SK-N-SH (cell line): ENCODE measurements at places on chromosomes 3 and 15.

DNA sequence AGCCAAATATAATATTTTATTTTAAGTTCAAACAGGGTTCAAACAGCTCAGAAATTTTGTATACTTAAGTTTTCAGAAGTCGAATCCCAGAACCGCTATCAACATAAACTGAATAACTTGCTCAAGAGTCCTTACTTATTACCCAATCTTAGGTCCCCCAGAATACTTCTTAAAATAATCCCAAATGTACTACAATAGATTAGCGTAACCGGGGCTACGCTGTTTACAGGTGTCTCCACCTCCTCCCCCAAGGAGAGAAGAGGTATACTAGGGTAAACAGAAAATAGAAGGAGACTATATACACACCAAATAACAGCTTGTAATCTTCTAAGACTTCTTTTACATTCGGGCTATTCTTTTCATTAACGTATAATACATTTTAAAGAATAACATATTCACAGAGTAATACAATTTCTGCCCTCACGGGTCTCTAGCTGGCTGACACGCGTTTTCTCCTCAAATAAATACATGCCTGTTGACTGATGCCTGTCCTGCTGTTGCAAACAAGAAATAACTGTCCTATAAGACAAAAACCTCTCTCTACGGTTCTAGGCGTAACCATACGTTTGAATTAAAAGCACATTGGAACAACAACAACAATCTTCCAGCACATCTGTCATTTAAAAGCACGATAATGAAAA lies 1.3 kb downstream of the DENND4A start:
- peak overlapping the region; percentile 79 for H3K4me3 ChIP-seq
- H3K27me3 ChIP-seq: no peaks in the 10 kb centered on the region
- DNase-seq: peak; percentile 35
- no peaks in the 10 kb centered on the region for H3K36me3 ChIP-seq
- H3K4me1 ChIP-seq: peaks cover 3% of the 10 kb centered on the region; the same call in 1 of the 2 replicates

- no peak overlapping the region for H3K27ac ChIP-seq
- DNase-seq: no peak
- H3K27me3 ChIP-seq: no peaks in the 10 kb centered on the region
Observed at GRCh38 chr3:122660297-122660974, 20.2 kb upstream of the PARP14 start.

DNA sequence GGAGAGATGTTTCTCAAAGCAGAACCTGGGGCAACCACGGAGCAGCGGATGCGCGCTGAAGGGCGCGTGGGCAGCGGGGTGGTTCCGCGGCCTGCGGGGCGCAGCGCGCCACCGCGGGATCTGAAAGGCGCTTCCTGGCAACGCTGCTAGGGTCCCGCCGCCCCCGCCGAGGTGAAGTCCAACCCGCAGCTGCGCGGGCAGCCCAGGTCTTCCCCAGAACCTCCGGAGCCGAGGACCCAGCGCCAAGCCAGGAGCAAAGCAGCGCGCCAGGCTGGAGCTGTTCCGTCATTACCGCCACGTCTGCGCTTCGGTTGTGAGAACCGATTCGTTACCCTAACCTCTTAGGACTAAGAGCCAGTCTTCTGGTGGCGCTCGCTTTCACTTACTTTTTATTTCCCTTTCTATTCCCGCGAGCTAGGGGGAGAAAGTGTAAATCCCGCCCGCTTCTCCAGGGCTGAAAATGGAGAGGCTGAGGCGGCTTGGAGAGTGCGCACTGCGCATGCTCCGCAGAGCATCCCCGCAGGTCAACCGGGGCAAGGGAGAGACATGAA lies 3.2 kb upstream of the GABRG3 start:
- peak overlapping the region; percentile 44 for H3K4me3 ChIP-seq
- no peaks in the 10 kb centered on the region for H3K27me3 ChIP-seq
- DNase-seq: peak; percentile 90
- H3K36me3 ChIP-seq: no peaks in the 10 kb centered on the region
- H3K4me1 ChIP-seq: no peaks in the 10 kb centered on the region; the same call in 1 of the 2 replicates

- no peaks in the 10 kb centered on the region for H3K27me3 ChIP-seq
- H3K4me3 ChIP-seq: no peak overlapping the region
- no peak for DNase-seq
- H3K27ac ChIP-seq: peak overlapping the region; percentile 28
Observed at GRCh38 chr15:78855746-78856145, 16.9 kb upstream of the MORF4L1 start.

DNA sequence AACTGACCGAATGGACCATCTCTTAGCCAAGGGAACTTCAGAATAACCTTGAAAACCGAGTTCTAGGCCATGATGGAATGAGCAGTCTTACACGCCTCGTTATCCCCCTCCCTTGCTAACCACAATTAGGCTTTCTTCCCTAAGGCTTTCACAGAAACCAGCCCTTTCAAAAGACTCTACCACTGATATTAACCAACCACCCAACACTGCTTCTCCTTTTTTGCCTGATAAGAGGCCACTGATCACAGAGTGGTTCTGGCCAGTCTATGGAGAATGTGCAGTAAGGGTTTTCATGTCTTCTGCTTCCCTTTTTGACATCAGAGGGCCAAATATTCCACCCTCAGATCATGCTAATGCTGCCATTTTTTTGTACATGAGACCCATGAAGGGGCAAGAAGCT lies 59.3 kb downstream of the MCF2L2 start:
- no peak overlapping the region for H3K4me3 ChIP-seq
- H3K27me3 ChIP-seq: no peaks in the 10 kb centered on the region
- no peak for DNase-seq

GRCh38 chr3:12154151-12154550 lies 4.6 kb downstream of the TIMP4 start:
- H3K4me3 ChIP-seq: no peak overlapping the region
- no peak for DNase-seq
- no peak overlapping the region for H3K27ac ChIP-seq
- H3K36me3 ChIP-seq: no peaks in the 10 kb centered on the region
- no peaks in the 10 kb centered on the region for H3K4me1 ChIP-seq
- H3K27me3 ChIP-seq: no peaks in the 10 kb centered on the region; the same call in 1 of the 2 replicates

GRCh38 chr15:65738649-65739048 lies 53.4 kb downstream of the DENND4A start:
- H3K4me1 ChIP-seq: no peaks in the 10 kb centered on the region
- H3K27ac ChIP-seq: no peak overlapping the region
- no peaks in the 10 kb centered on the region for H3K36me3 ChIP-seq
- no peak overlapping the region for H3K4me3 ChIP-seq

DNA sequence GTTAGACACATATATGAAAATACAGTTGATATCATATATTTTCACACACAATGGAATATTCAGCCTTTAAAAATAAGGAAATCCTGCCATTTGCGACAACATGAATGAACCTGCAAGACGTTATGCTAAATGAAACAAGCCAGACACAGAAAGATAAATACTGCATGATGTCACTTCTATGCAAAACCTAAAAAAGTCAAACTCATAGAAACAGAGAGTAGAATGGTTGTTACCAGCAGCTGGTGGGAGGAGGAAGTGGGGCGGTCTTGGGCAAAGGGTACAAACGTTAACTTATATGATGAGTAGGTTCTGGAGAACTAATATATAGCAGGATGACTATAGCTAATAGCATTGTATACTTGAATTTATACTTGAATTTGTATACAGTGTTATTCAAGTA lies 213.2 kb upstream of the NR2F2 start:
- no peak overlapping the region for H3K27ac ChIP-seq
- H3K4me1 ChIP-seq: no peaks in the 10 kb centered on the region
- H3K36me3 ChIP-seq: no peaks in the 10 kb centered on the region
- H3K4me3 ChIP-seq: no peak overlapping the region
- no peaks in the 10 kb centered on the region for H3K27me3 ChIP-seq

DNA sequence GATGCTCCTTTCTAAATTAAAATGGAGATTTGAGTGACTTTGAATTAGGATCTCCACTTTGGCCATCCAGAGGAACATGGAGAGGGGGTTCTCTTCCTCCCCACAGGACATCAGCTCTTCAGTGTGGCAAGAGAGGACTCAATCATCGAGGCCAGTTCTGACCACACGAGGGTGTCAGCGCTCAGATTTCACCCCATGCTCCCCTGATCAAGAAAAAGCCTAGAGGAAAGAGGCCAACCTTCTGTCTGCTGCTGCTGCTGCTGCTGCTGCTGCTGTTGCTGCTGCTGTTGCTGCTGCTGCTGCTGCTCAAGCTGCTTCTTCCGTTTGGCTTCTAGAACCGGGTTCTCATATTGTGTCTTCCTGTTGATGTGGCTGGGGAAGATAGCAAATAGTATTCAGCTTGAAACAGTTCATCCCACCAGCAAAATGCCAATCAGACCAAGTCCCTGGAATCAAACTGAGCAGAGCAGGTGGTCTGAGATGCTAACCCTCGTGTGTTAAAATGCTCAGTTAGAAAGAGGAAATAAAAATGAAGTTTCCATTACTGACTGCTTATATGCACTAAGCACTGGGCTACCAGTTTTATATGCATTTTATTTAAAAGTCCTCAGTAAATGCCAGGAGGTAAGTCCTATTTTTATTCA lies 599.0 kb downstream of the MAGI1 start:
- no peak overlapping the region for H3K27ac ChIP-seq
- peaks cover 11% of the 10 kb centered on the region for H3K4me1 ChIP-seq
- H3K27me3 ChIP-seq: no peaks in the 10 kb centered on the region

DNA sequence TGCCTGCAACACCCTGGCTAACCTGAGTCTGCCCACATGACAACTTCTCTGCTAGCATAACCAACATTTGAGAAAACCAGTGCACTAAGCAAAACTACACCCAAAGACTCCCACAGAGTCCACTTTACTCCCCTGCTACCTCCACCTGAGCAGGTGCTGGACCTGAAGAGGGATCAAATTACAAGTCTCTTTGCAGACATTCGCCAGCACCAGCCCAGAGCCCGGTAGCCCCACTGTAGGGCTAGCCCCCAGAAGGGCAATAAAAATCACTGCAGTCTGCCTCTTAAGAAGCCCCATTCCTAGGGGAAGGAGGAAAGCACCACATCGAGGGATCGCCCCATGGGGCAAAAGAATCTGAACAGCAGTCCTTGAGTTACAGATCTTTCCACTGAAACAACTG lies 472.2 kb downstream of the GRM7 start:
- no peak overlapping the region for H3K27ac ChIP-seq
- DNase-seq: no peak
- H3K4me3 ChIP-seq: no peak overlapping the region
- no peaks in the 10 kb centered on the region for H3K36me3 ChIP-seq
- no peaks in the 10 kb centered on the region for H3K4me1 ChIP-seq

DNA sequence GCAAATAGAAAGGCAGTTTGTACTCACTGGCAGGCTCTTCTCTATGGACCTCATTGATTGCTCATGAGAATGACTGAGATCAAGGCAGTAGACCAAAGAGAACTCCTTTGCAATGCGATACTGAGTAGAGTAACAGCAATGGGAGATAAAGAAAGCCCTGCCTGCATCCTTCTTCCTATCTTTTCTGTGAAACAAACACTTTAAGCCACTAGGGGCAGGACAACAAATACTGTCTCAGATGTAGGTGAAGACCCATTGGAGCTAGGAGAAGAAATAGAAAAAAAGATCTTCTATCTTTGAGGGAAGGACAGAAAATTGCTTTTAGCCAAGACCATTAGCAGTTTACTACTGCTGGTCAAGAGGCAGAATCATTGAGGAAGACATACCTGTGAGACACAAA lies 117.6 kb upstream of the IGSF10 start:
- no peaks in the 10 kb centered on the region for H3K27me3 ChIP-seq
- H3K36me3 ChIP-seq: no peaks in the 10 kb centered on the region

GRCh38 chr3:171784387-171784786 lies 25.9 kb downstream of the PLD1 start:
- H3K27ac ChIP-seq: no peak overlapping the region
- H3K36me3 ChIP-seq: no peaks in the 10 kb centered on the region
- no peak overlapping the region for H3K4me3 ChIP-seq

DNA sequence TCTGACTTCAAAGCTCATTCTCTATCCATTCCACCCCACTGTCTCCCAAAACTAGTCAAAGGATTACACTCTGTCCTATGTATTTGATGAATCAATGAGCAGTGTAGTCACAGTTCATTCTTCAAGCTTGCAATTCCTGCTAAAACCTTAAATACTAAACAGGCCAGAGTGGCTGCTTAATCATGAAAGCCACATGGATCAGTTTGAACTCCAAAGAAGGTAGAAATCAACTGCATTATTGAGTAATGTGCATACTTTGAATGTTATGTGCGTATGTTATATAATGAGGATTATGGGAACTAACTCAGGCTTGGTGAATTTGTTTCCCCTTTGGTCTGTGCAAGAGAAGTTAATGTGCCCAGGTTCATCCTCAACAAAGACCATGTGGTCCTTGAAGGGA lies 45.4 kb downstream of the PRICKLE2 start:
- H3K36me3 ChIP-seq: no peaks in the 10 kb centered on the region
- H3K4me1 ChIP-seq: no peaks in the 10 kb centered on the region
- H3K4me3 ChIP-seq: no peak overlapping the region
- no peaks in the 10 kb centered on the region for H3K27me3 ChIP-seq
- DNase-seq: no peak

GRCh38 chr3:125477701-125478100 lies 42.3 kb downstream of the SNX4 start:
- peaks cover 66% of the 10 kb centered on the region for H3K36me3 ChIP-seq
- DNase-seq: no peak
- H3K27ac ChIP-seq: no peak overlapping the region
- H3K4me3 ChIP-seq: no peak overlapping the region
- H3K27me3 ChIP-seq: no peaks in the 10 kb centered on the region

- H3K36me3 ChIP-seq: peaks cover 18% of the 10 kb centered on the region
- DNase-seq: peak; percentile 71
- peak overlapping the region; percentile 89 for H3K27ac ChIP-seq
- H3K27me3 ChIP-seq: no peaks in the 10 kb centered on the region
- H3K4me3 ChIP-seq: peak overlapping the region; percentile 75
Observed at GRCh38 chr3:71581457-71582035, 2.0 kb downstream of the FOXP1 start.

DNA sequence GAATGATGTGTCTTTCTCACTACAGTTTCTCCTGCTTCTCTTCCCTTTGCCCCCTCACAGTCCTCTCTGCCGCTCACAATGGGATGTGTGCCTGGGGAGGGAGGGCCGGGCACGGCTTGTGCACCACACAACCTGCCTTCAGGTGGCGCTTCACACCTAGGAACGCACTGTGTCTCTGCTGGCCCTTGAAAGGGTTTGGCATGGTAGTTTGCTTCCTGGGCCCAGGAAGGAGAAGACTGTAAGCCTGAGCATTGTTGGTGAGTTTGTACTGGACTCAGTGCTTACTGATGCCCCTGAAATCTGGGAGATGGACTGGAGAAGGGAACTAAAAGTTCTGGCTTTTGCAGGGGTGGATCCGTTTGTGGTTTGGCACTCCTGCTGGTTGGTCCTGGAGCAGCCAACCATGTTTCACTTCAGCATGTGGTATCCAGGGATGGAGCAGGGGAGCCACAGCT lies 9.2 kb downstream of the ALPK3 start:
- DNase-seq: no peak
- no peaks in the 10 kb centered on the region for H3K27me3 ChIP-seq
- H3K4me3 ChIP-seq: no peak overlapping the region

- H3K4me3 ChIP-seq: peak overlapping the region; percentile 80
- no peaks in the 10 kb centered on the region for H3K4me1 ChIP-seq
- peak; percentile 59 for DNase-seq
- H3K36me3 ChIP-seq: peaks cover 3% of the 10 kb centered on the region
- no peaks in the 10 kb centered on the region for H3K27me3 ChIP-seq
Observed at GRCh38 chr15:65869954-65870871, 922 bp downstream of the RAB11A start.

GRCh38 chr15:77540312-77541060 lies 92.2 kb downstream of the LINGO1 start:
- no peak for DNase-seq
- H3K27ac ChIP-seq: no peak overlapping the region
- H3K4me3 ChIP-seq: no peak overlapping the region
- peaks cover 17% of the 10 kb centered on the region; the same call in 1 of the 2 replicates for H3K4me1 ChIP-seq
- no peaks in the 10 kb centered on the region for H3K36me3 ChIP-seq
